ENCODE measurements at places on chromosomes 4 and X.
A peak's percentile ranks its signal among the peaks of the same experiment; 100 is the strongest.

DNA sequence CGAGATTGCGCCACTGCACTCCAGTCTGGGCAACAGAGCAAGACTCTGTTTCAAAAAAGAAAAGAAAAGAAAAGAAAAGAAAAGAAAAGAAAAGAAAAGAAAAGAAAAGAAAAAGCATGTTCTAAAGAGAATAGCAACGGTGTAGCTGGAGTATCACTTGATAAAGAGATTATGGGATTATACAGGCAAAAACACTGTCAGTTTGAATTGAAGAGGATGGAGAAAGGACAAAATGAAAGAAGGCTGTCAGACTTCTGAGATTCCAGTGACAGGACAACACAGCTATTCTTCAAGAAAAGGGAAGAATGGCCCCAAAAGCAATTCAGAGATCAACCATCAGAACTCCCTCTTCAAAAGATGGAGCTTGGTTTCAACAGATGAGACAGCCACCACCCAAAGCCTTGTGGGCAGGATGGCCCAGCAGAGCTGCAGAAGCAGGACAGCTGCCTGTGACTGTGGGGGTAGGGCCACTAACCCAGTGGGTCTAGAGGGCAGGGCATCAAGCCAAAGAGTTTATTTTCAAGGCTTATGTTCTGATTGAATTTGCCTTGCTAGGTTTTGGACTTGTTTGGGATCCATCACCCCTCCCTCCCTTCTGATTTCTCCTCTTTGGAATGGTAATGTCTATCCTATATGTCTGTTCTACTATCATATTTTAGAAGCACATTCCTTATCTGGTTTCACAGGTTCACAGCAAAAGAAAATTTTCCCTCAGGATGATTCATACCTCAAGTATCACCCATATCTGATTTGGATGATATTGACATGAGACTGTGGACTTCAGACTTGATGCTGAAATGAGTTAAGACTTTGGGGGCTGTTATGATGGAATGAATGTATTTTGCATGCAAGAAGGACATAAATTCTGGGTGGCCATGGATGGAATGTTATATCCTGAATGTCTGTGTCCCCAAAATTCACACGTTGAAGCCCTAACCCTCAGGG is 17.5 kb downstream of the RFC1 start:
- no peak for DNase-seq

GRCh38 chrX:55264816-55265215 is at the start of gene PAGE3:
Gene PAGE3, minus strand, starts transcription at chrX:55264916. Its CDS starts 1,013 bp downstream, at chrX:55263903.
- no peak for DNase-seq

DNA sequence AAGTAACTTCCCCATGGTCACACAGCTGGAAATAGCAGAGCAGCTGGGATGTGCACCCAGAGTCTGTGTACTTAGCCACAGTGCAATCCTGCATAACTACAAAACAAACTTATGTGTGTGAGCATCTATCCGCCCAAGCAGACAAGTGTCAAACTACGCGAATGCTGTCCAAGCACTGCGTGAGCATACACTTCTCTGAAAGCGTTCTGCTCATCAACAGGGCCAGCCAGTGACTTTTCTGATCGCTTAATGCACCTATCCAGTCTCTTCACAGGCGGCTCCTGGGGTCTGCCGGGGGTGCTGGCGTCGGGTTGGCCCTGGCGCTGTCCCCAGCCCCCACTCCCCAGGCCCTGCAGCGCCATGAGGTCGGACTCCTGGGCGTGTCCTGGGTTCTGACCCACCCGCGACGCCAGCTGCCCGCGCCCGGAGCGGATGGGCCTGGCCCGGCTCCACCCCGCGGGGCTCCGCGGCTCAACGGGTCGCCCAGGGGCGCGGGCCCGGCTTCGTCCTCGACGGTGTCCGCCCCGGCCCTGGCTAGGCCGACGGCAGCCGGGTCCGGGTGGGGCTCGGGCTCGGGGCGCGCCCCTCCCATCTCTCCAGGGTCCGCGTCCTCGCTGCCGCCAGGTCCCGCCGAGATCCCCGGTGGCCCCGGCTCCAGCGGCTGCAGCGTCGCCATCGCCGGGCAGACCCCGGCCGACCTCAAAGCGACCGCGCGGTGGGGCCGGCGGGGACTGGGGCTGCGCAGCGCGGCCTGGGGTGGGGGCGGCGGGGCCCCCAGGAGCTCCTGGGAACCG is 1.3 kb upstream of the ZNF141 start:
- DNase-seq, result no peak

DNA sequence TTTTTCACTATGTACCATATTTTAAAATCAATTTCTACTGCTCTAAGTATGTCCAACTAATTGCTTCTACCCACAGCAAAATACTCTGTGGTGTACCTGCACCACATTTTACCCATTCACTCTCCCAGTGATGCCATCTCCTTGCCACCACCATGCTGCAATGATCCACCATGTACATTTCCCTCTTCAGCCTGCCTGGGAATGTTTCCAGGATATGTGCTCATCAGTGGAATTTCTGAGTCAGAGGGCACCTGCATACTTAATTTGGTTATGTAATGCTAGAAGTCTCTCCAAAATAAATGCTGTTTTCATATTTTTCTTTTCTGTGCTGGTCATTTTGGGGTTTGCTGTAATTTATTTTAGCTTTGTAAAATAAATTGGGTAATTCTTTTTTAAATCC is 33.2 kb upstream of the OCIAD2 start:
- DNase-seq, result peak; percentile 78

- no peak for DNase-seq
These were observed 8.5 kb downstream of the CD40LG start for GRCh38 chrX:136656361-136656964.

- no peak for DNase-seq
These were observed 679 bp upstream of the MSL3 start for GRCh38 chrX:11757397-11757718.

DNA sequence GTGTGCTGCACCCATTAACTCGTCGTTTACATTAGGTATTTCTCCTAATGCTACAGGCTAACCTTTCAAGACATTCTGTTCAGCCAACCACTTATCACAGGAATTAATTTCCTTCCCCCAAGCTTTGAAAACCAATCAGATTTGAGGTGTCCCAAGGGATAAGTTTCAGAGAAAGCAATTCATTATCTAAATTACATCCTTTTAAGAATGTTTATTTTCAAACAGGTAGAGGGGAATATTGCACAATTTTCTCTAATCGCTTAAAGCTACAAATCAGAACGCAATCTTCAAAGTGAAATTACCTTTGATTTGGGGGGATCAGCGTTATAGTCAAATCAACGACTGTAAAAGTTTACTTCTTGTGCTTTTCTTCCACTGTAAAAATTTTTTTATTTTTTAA is 1.6 kb downstream of the CLOCK start:
- no peak for DNase-seq

- DNase-seq, result no peak
These were observed 18.7 kb downstream of the NAT8L start for GRCh38 chr4:2077537-2078460.

- DNase-seq, result no peak
These were observed 76.7 kb upstream of the FAM9C start for GRCh38 chrX:13121020-13121555.

DNA sequence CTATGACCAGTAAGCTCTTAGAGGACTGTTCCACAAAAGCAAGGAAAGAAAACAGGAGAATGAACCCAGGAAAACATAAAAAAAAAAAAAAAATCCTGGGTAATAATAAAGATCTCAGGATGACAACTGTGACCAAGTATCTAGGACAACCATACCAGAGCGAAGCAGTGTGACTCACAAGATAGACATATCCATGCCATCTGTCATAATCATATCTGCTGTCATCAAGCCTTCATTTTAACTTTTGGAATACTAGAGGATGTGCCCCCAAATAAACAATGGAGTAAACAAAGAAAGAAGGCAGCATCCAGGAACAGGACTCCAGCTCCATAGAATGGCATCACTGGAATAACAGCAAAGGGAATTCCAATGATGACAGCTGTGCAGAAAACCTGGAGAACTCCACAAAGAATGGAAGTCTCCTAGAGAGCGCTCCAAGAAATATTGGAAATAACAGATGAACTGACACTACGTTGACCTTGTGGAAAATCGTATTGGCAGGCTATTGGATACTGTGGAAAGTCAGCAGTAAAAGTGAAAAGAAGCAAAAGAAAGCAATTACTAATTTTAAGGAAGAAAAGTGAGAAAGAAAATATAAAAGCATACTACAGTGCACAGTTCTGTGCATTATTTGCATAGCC is 35.3 kb downstream of the HPGDS start:
- no peak for DNase-seq

DNA sequence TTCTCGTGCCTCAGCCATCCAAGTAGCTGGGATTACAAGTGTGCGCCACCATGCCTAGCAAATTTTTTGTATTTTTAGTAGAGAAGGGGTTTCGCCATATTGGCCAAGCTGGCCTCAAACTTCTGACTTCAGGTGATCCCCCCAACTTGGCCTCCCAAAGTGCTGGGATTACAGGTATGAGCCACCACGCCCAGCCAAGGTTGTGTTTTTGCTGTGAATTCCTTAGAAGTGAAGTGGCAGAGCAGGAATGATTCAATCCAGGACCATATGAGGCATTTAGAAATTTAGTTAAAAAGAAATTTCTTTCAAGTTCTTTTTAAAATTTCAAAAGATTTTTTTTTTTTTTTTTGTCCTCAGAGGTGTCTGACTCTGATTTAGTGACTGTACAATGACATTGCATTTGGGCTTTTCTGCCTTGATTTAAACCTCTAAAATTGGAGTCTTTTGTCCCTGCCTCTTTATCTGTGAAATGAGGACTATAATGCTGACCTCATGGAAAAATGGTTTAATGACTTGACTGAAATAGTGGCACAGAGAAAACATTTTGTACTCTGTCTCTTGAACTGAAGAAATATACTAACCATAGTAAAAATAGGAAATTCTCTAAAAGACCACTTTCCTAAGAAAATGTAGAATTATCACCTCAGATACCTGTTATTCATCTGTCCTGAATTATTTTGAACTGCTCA is 59.9 kb downstream of the CXCL13 start:
- DNase-seq, result no peak
